ENCODE measurements at places on chromosomes 6 and 20. TPM values are rescaled to one million over a fixed set of nuclear protein-coding genes. Genes with fewer than 3 reads are reported as not detected.

The LYRM4 gene
- 33.5 TPM for total RNA-seq

The PPP1R16B gene
- total RNA-seq, result 10.4 TPM

The LHFPL5 gene
- not detected for total RNA-seq

The MCCD1 gene
- total RNA-seq, result not detected

DNA sequence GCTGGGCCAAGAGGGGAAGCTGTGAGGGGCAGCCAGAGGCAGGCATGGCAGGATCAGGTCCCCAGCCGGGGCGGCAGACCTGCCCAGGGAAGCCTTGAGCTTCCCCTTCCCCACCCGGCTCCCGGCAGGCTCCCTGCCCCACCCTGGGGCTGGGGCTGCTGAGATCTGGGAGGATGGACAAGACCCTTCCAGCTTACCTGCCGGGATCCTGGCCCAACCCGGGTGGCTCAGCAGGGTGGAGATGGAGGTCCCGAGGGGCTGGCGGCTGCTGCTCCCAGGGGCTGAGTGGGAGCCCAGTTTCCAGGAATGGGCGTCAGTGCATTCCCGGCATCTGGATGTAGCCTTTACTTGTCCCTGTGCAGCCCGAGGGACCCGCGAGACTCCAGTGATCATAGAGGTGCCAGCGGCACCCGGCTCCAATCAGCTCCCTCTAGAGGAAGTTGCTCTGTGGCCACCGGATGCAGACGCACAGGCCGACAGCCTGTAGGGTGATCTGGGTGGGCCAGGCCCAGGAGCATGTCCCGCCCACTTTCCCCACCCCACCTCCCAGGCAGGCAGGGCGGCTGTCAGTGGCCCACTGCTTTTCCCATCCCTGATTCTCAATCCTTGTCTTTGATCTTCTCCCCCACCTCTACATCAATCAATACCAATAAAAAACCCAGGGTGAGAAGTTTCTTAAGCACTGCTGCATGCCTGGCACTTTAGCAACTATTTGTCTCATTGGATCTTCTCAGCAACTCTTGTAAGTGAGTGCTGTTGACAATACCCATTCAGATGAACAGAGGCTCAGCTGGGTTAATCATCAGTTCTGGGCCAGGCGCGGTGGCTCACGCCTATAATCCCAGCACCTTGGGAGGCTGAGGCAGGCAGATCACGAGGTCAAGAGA is at the start of gene BAK1:
TSS of gene BAK1 (minus strand) at position 449 of the 887 bp plus-strand sequence. CDS start 2,672 bp downstream, outside the sequence.
- DNase-seq, result peak; percentile 93

The KCNQ5 gene
- total RNA-seq, result 1.8 TPM

DNA sequence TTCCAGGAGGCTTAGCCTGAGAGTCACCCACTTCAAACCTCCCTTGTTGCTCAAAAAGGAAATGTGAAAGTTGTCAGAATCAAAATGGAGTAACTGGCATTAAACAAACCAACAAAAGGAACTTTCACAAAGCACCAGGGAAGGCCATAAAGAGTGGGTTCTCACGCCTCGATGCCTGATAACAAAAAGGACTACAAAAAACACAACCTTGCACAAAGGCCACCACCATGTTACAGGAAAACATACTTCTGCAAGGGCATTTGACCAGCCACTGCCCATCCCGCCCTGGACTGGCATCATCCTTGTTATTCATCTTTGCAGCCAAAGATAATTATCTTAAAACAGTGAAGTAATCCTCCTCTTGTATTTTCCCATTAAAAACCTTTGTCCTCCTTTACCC is 34.8 kb downstream of the RNASET2 start:
- no peak for DNase-seq

DNA sequence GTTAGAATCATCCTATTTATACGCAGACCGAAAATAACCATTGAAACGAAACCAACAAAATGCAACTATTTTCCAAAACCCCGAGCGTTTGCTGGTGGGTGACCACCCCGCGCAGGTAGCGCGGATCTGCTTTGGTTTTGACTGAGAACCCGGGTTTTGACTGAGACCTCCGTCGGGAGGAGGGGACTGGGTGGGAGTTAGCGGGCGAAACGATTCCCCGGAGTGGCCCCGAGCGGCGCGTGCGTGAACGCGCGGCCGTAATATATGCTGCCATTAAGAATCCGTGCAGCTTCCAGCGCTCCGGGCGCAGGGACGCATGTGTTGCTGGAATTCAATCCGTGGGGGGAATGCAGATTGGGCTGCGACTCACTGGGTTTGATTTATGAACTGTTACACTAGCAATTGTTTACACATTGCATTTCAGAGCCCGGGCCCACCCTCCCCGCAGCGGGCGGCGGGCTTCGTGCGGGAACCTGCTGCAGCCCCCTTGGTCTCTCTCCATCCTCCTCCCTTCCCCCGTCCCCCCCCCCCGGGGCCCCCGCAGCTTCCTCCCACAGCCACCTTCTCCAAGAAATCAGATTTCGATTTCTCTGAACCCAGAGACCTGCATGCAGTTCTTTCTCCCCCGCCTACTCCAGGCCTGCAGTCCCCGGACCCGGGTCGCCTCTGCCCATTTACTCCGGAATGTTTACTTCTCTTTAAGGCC is 9.9 kb downstream of the NRN1 start:
- DNase-seq, result no peak

The ESF1 gene
- 18.9 TPM for total RNA-seq

The ANGPT4 gene
- 0.99 TPM for total RNA-seq

DNA sequence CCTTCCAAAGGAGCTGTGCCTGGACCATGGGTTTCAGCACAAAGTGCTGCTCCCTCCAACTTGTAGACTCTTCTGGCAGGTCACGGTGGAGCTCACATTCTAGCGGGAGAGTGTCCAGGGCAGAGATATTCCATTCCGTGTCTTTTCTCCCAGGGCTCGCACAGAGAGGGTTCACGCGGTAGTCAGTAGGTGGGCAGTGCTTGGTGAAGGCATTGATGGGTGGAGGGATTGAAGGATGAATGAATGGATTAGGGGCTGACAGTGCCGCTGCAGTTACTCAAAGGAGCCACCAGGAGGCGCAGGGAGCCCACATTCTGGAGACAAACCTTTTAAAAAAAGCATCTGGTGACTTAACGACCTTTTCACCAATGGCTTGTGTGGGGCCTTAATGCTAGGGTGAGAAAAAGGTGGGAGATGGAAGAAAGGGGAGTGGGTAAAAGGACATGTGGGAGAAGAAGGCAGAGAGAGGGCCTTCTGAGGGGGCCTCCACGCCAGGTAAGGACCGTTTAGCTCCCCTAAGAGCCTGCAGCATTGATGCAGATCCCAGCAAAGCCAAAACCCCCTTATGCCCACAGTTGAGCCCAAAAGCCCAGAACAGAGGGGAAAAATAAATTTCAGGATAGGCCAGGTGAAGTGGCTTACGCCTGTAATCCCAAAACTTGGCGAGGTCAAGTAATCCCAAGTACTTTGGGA is 17.5 kb upstream of the FAM110A start:
- DNase-seq, result peak; percentile 56

DNA sequence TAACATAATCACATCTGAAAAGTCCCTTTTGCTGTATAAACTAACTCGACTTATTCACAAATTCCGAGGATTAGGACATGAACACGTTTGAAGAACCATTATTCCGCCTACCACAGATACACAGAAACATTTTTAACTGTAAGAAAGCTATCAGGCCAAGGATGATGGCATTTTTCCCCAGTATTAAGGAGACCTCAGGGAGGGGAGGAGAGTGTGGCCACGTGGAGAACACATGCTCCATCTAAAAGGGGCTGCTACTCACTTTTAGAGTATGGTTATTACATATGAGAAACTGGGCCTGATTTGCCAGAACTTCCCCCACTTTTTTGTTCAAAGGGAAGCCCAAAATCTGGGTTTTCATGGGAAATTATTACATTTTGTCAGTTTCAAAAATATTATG is 153.4 kb downstream of the EYA2 start:
- DNase-seq, result no peak

The ZNF318 gene
- total RNA-seq, result 14.7 TPM

The TBX18 gene
- 84.1 TPM for total RNA-seq

DNA sequence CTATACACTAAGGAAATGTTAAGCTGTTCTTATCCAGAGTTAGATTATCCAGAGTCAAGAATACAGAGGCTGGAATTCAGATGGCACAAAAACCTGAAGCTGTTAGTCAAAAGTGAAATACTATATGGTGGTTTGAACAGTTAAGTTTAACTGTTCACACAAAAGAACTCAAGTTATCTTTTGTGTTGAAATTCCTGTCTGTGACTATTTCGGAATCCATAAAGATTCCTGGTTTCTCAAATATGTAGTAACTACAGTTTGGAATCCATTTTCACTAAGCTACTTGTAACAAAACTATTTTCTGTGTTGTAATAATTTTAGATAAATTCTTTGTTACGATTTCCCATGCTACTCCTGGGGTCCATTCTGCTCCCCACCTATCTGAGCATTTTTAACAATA is 24.5 kb downstream of the FIG4 start:
- no peak for DNase-seq

- DNase-seq, result no peak
Observed at GRCh38 chr6:74431873-74432580, 736.0 kb downstream of the CD109 start.

The MEI4 gene
- total RNA-seq, result 0.47 TPM

- peak; percentile 58 for DNase-seq
Observed at GRCh38 chr20:35767683-35768481, 3.9 kb upstream of the PHF20 start.

- DNase-seq, result no peak
Observed at GRCh38 chr20:13778827-13779226, 5.9 kb downstream of the ESF1 start.

- no peak for DNase-seq
Observed at GRCh38 chr6:16995511-16996250, 106.2 kb upstream of the STMND1 start.

The IMPG1 gene
- total RNA-seq, result not detected

GRCh38 chr6:79040083-79040482 is 38.0 kb downstream of the PHIP start:
- DNase-seq, result no peak

GRCh38 chr6:170134471-170135440 is 156.1 kb downstream of the DLL1 start:
- peak; percentile 41 for DNase-seq

The RIMS4 gene
- total RNA-seq, result 0.44 TPM

The ADGRF1 gene
- 70.0 TPM for total RNA-seq

The SRSF6 gene
- 192 TPM for total RNA-seq

DNA sequence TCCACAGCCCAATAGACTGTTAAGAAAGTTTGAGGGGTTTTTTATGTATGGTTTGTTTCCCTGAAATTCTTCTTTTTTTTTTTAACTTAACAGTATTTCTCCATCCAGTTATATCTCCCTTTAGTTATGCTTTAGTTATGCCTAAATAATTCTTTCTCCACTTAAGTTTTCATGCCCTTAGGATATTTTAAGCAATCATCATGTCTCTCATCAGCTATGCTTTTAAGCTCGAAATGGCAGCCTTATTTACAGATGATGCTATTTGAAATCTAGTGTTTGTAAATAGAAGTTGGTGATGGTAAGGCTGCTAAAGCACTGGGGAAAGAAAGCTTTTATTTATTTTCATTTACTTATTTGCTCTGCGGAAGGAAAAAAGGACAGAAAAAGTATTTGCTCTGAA is 439.3 kb downstream of the TFAP2B start:
- DNase-seq, result no peak

GRCh38 chr6:17790489-17790888 is 83.8 kb upstream of the NUP153 start:
- DNase-seq, result no peak

The CCN6 gene
- total RNA-seq, result not detected

DNA sequence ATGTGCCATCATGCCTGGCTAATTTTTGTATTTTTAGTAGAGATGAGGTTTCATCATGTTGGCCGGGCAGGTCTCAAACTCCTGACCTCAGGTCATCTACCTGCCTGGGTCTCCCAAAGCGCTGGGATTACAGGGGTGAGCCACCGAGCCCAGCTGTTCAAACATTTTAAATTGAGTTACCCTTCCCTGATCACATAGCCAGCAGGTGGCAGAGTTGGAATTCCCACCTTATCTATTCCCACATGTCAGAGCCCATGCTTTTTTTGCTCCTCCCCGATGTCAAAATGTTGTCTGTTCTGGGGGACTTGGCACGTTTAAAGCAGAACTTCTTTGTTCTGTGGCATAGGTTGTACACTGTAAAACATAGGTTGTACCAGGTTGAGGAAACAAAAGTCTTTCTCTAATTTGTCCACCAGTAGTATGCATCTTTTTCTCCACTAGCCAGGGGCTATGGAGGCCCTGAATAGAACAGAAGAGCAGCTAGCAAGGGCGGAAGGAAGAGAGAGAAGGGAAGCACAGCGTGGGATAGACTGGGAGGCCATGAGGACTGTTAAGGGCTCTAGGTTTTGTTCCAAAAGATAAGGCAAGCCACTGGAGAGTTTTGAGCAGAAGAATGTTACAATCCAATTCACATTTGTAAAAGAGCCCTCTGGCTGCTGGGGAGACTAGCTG is 7.3 kb upstream of the LBP start:
- DNase-seq, result no peak

GRCh38 chr20:6613280-6613861 is 154.1 kb upstream of the BMP2 start:
- DNase-seq, result no peak

The GHRH gene
- not detected for total RNA-seq

GRCh38 chr6:4133941-4134838 is 1.2 kb downstream of the ECI2 start:
- DNase-seq, result no peak

DNA sequence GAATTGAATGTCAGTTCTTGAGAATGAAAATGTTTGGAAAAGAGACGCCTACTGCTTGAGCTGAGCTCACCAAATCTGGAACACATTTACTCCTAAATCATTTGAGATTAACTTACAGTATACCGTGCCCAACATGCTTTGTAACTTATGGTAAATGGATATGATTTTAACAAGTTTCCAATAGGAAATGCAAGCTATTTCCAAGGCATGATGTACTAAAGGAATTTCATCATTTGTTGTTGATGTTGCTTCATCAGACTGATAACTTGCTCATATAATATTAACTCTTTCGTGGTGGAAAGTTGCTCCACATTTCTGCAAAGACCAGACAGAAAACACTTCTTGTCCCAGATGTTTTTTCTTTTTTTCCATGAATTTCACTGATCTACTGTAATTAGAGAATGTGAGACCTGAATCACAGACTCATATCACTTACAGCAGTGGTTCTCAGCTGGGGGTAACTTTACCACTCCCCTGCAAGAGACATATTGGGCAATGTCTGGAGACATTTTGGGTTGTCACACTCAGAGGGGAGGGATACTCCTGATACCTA is 116.6 kb upstream of the TRAF3IP2 start:
- DNase-seq, result no peak

- no peak for DNase-seq
Observed at GRCh38 chr6:43009124-43009523, 4.6 kb downstream of the MEA1 start.

DNA sequence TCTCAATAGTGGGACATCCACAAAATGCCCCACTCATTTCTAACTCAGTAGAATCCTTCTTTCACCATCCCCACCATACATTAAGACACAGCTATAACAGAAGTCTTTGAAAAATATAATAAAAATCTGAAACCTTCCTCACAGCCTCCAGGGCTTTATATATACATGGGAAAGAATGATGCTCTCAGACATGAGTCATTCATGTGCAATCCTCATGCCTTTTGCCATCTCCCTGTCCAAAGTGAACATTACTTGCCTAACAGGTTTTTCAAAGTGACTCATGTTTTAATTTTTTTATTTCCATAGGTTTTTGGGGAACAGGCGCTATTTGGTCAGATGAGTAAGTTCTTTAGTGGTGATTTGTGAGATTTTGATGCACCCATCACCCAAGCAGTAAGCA is 162.7 kb downstream of the RALGAPA2 start:
- DNase-seq, result no peak

- no peak for DNase-seq
Observed at GRCh38 chr6:113481458-113481857, 375.7 kb upstream of the MARCKS start.

The PLCB1 gene
- 48.3 TPM for total RNA-seq

All from ureter (tissue), 1 donor.